ENCODE measurements at places on chromosomes 2 and 18.
A peak's percentile ranks its signal among the peaks of the same experiment; 100 is the strongest.

DNA sequence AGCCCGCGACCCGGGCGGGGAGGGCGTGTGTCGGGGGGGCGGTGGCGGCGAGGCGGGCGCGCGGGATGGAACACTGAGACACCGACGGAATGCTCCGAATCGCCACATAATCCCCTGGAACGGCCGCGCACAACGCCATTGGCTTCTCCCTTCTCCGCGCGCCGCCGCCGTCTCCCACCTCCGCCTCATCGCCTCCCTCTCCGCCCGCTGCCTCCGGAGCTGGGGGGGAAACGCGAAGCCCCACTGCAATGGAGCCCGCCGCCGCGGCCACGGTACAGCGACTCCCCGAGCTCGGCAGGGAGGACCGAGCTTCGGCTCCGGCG is at the start of gene PHLPP1:
Gene PHLPP1, plus strand, starts transcription at position 106 of the 323 bp plus-strand sequence. Its CDS starts 143 bp downstream, at position 249.
- H3K27me3 ChIP-seq, result no peaks in the 10 kb centered on the region
- peaks cover 13% of the 10 kb centered on the region for H3K4me1 ChIP-seq
- H3K4me3 ChIP-seq, result peak within 1 kb of the TSS; percentile 86

DNA sequence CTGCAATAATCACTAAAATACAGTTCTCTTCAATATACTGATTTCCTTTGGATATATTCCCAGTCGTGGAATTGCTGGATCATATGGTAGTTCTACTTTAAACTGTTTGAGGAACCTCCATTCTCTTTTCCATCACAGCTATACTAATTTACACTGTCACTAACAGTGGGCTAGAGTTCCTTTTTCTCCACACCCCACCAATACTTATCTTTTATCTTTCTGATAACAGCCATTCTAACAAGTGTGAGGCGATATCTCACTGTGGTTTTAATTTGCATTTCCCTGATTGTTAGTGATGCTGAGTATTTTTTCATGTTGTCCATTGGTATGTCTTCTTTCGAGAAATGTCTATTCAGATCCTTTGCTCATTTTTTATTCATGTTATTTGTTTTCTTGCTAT is 68.4 kb downstream of the CERKL start:
- H3K27me3 ChIP-seq, result no peaks in the 10 kb centered on the region
- no peaks in the 10 kb centered on the region for H3K36me3 ChIP-seq
- no peaks in the 10 kb centered on the region for H3K4me1 ChIP-seq
- no peak overlapping the region for H3K4me3 ChIP-seq

- H3K4me1 ChIP-seq, result no peaks in the 10 kb centered on the region
- no peak overlapping the region for H3K27ac ChIP-seq
- no peaks in the 10 kb centered on the region for H3K27me3 ChIP-seq
- no peak overlapping the region for H3K4me3 ChIP-seq
These were observed 50.4 kb upstream of the PPM1B start for GRCh38 chr2:44118257-44118656.

DNA sequence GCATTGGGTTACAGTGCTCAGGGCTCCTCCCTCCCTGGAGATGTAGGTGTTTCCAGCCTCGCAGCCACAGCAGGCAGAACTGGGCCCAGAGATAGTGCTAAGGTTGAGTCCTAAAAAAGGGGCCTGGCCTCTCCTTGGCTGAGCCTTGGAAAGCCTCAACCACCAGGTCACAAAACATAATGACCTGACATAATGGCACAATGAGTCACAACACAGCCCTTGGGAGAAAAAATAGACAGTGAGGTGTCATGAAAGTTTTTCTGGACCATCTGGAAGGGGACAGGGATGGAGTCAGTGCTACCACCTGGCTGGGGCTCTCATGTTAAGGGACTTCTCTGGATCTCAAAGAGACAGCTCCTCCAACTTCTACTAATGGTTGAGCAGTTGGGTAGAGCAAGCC is 92.4 kb upstream of the LCLAT1 start:
- no peak for DNase-seq
- H3K27me3 ChIP-seq, result no peaks in the 10 kb centered on the region

GRCh38 chr2:25035537-25036220 is 6.2 kb upstream of the EFR3B start:
- no peaks in the 10 kb centered on the region for H3K4me1 ChIP-seq
- DNase-seq, result no peak
- no peaks in the 10 kb centered on the region for H3K36me3 ChIP-seq
- H3K27me3 ChIP-seq, result no peaks in the 10 kb centered on the region

DNA sequence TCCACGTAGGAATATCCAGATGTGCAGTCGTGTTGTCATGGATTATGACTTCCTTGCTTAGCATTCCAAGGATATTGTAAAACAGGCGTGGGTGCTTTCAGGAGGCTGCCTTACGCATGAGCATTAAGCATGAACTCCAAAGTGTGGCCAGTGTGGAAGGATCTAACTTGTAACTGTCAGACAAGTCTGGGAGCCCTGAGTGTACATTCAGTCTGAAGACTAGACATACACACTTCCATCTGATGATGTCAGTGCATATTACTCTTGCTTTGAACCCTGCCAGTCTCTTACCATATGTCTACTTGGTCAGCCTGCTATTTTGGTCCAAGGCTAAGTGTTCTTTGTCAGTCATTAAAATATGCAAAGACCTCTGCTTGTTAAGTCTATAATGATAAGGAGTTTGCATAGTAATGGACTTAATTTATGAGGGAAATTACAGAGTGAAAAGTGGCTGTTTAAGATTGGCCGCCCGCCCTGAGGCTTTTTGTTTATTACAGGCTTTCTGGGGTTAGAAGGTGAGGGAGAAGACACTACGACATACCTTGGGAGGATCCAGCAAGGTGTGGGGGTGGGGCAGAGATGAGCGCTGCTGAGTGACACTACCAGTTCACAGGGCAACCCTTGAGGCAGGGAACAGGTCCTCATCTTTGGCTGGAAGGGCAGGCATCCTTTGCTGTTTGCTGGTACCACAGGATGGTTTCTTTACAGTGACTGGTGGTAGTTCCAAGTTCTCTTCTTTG is 48.3 kb downstream of the CABLES1 start:
- H3K4me3 ChIP-seq, result no peak overlapping the region
- no peak overlapping the region for H3K27ac ChIP-seq
- no peaks in the 10 kb centered on the region for H3K27me3 ChIP-seq
- H3K36me3 ChIP-seq, result no peaks in the 10 kb centered on the region

GRCh38 chr2:121197369-121198091 is 87.5 kb downstream of the TFCP2L1 start:
- DNase-seq, result no peak
- no peaks in the 10 kb centered on the region for H3K27me3 ChIP-seq
- peaks cover 7% of the 10 kb centered on the region for H3K4me1 ChIP-seq
- H3K27ac ChIP-seq, result no peak overlapping the region
- H3K4me3 ChIP-seq, result no peak overlapping the region

- no peaks in the 10 kb centered on the region for H3K27me3 ChIP-seq
- peaks cover 8% of the 10 kb centered on the region for H3K4me1 ChIP-seq
- no peak overlapping the region for H3K4me3 ChIP-seq
- no peak for DNase-seq
- no peaks in the 10 kb centered on the region for H3K36me3 ChIP-seq
These were observed 37.6 kb upstream of the PSME4 start for GRCh38 chr2:54008439-54008838.

DNA sequence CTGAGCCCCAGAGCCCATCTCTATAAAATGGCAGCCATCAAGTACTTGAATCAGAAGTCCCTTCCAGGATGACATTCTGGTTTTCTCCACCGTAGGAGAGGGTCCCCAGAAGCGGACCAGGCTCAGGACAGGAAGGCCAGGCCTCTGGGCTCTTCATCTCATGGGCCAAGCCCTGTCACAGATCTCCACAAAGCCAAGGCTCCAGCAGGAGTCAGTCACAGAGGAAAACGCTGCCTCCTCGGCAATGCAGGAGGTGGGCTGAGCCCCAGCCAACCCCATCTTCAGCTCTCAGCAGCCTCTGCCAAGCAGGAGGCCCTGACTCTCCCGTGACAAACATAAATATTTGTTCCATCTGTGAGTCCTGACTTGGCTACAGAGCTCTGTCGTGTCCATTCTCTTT is 39.4 kb upstream of the GPAT2 start:
- no peak for DNase-seq
- no peaks in the 10 kb centered on the region for H3K4me1 ChIP-seq
- no peaks in the 10 kb centered on the region for H3K27me3 ChIP-seq

DNA sequence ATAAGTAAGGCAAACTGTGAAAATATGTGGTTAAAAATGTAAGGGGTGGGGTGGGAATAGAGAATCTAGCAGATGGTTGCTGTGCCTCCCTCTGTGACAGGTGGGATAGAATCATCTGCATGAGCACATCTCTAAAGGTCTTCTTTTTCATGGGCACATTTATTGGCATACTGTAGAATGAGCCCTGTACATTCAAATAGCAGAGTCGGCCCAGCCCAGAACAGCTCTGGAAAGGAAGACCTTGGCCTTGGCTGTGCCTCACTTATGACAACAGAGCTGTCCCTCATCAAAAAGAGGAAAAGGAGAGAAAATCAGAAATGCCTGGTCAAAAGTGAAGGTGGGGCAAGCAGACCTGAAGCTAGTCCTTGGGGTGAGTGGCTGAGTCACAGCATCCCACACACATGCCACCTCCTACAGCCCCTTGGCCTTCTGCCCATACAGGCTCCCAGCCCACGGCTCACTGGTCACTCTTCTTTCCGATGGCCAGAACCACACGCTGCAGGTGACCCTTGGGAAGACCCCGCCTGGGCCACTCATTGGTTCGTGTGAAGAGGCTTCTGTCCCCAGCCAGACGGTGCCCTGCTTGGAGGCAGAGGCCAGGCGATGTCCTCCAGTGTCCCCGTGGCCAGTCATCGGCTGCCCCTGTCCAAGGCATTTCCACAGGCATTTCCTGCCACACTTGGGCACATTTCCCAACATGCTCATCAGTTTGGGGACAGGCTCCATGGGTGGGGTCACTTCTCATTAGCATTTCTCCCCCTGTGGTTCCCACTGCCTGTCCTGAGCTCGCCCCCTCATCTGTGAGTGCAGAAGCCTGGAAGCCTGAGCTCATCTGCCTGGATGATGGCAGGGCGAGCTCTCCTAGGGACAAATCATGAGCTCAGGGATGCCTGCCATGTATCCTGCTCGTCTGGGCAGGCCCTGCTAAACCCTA is 113.6 kb downstream of the MCFD2 start:
- no peaks in the 10 kb centered on the region for H3K4me1 ChIP-seq
- H3K36me3 ChIP-seq, result no peaks in the 10 kb centered on the region
- DNase-seq, result no peak
- H3K27me3 ChIP-seq, result no peaks in the 10 kb centered on the region

GRCh38 chr2:150474326-150475074 is 13.0 kb downstream of the RND3 start:
- H3K4me1 ChIP-seq, result no peaks in the 10 kb centered on the region
- H3K36me3 ChIP-seq, result no peaks in the 10 kb centered on the region
- DNase-seq, result no peak
- H3K27me3 ChIP-seq, result no peaks in the 10 kb centered on the region

DNA sequence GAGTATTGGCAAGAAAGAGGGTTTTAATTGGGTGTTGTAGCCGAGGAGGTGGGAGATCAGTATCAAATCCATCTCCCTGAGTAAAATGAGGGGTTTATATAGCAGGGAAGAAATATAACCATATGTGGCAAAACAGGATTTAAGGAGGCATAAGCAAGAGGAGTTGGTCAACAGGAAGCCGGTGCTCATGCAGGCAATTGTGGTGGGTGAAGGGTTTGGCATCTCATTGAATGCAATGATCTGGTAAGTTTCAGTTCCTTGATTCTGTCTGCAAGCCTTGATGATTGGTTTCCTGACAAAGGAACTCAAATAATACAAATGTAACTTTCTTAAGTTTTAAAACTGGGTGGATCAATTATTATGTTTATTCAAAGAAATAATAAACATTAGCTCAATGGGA is 564.4 kb upstream of the LINC00305 start:
- H3K4me3 ChIP-seq, result no peak overlapping the region
- no peak overlapping the region for H3K27ac ChIP-seq
- H3K27me3 ChIP-seq, result no peaks in the 10 kb centered on the region
- no peak for DNase-seq
- no peaks in the 10 kb centered on the region for H3K36me3 ChIP-seq

- no peak overlapping the region for H3K4me3 ChIP-seq
- H3K36me3 ChIP-seq, result peaks cover 61% of the 10 kb centered on the region
These were observed 54.0 kb downstream of the ADI1 start for GRCh38 chr2:3465328-3465727.

GRCh38 chr2:174510583-174511189 is 23.9 kb upstream of the GPR155 start:
- no peak for DNase-seq
- no peaks in the 10 kb centered on the region for H3K36me3 ChIP-seq
- H3K4me3 ChIP-seq, result no peak overlapping the region
- H3K27ac ChIP-seq, result no peak overlapping the region

GRCh38 chr18:55268628-55269275 is 309.5 kb upstream of the CCDC68 start:
- H3K36me3 ChIP-seq, result peaks cover 4% of the 10 kb centered on the region
- H3K4me3 ChIP-seq, result no peak overlapping the region
- no peak for DNase-seq

DNA sequence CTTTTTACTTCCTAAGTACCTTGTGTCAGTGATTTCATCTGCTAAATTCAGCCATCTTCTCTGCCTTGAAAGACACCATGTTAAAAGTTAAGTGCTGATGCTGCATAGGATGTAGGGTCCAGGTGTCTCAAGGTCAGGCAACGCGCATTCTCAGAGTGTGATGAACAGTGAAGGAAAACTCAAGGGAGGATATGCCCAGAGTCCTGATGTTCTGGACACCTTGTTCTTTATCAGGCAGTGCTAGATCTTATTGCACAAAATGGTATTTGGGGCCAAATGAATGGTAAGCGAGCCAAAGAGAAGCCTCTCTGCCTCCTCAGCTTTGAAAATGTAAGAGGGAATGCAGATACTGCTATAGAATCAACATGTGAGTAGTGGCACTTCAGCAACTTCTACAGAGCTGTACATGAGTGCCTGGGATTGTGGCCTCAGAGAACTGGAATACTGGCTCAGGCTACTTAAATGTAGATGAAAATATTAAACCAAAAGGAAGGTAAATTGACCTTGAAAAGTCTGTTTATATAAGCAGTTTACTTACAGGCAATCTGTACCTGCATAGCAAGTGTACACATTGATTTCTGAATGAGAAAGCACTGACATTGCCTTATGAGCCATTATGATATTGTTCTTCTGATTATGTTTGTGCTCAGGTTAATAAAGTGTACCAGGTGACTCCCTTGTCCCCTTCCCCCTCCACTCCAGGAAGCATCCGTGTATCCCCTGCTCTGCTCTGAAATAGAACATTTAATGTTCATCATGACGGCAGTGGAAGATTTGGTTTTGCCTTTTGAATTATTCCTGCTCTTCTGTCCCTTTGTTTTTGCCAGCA is 86.7 kb upstream of the RANBP2 start:
- no peak overlapping the region for H3K4me3 ChIP-seq
- H3K27me3 ChIP-seq, result no peaks in the 10 kb centered on the region
- peaks cover 26% of the 10 kb centered on the region for H3K4me1 ChIP-seq
- no peaks in the 10 kb centered on the region for H3K36me3 ChIP-seq
- H3K27ac ChIP-seq, result no peak overlapping the region
- no peak for DNase-seq

All from natural killer cell (primary cell).